ENCODE measurements at places on chromosomes 5 and 9.

- peaks cover 21% of the 10 kb centered on the region for H3K27me3 ChIP-seq
- no peak overlapping the region for H3K4me3 ChIP-seq
- no peak overlapping the region for H3K27ac ChIP-seq
- H3K36me3 ChIP-seq = no peaks in the 10 kb centered on the region
- H3K4me1 ChIP-seq = no peaks in the 10 kb centered on the region
These were observed 21.9 kb downstream of the CSF2 start for GRCh38 chr5:132095424-132095972.

GRCh38 chr9:117116084-117116483 lies 298.8 kb downstream of the ASTN2 start:
- DNase-seq = no peak
- no peaks in the 10 kb centered on the region for H3K36me3 ChIP-seq
- no peak overlapping the region for H3K27ac ChIP-seq
- peaks cover 7% of the 10 kb centered on the region for H3K27me3 ChIP-seq

DNA sequence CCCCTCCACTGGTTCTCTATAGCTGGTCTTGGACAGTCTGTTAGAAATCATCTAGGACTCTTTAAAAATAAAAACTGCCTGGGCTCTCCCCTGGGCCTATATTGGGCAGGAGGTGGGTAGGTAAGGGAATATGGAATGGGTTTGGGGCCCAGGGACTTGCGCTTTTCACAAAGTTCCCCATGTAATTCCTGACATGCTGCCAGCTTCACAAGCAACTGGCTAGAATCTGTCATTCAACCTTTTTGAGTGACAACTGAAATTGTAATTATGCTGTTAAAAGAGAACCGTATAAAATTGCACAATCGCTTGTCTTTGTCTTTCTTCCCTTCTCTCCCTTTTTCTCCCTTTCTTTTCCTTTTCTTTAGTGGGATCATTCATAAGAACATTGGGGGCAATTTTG lies 603.1 kb downstream of the EBF1 start:
- no peak for DNase-seq
- H3K36me3 ChIP-seq = no peaks in the 10 kb centered on the region
- H3K4me1 ChIP-seq = peaks cover 6% of the 10 kb centered on the region
- no peak overlapping the region for H3K4me3 ChIP-seq

- H3K4me3 ChIP-seq = no peak overlapping the region
- H3K27ac ChIP-seq = no peak overlapping the region
- no peaks in the 10 kb centered on the region for H3K27me3 ChIP-seq
- peaks cover 29% of the 10 kb centered on the region for H3K36me3 ChIP-seq
These were observed 85.4 kb downstream of the TMEM161B start for GRCh38 chr5:88183255-88183654.
